CD4-positive, alpha-beta T cell treated with Interleukin-15 for 1 hour (primary cell): ENCODE measurements at places on chromosomes 1 and 21.

- no peak for DNase-seq
These were observed 63.7 kb downstream of the MATN1 start for GRCh38 chr1:30659702-30660101.

- no peak for DNase-seq
These were observed 79.0 kb downstream of the RASAL2 start for GRCh38 chr1:178172939-178173338.

- DNase-seq, result no peak
These were observed 56.7 kb upstream of the RAP1GAP start for GRCh38 chr1:21725748-21726392.

GRCh38 chr1:224266105-224266914 is 63.7 kb downstream of the NVL start:
- no peak for DNase-seq

- no peak for DNase-seq
These were observed 52.1 kb upstream of the ADARB1 start for GRCh38 chr21:45022348-45022675.

DNA sequence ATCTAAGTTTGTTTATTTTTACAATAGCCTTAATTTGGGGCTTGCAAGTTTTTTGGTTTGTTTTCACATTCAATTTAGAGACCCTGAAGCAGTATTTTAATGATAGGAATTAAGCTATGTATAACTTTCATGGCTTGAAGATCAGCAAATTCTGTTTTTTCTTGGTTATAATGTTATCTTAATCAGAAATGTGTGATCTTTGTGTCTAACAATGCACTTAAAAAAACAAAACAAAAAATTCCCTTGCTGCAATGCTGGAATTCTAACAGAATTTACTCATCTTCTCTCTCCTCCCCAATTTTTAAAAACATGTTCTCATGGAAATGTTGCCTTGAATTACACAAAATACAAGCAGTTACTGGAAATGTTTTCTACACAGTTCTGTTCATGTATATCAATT is 113.1 kb downstream of the OLFML2B start:
- no peak for DNase-seq

DNA sequence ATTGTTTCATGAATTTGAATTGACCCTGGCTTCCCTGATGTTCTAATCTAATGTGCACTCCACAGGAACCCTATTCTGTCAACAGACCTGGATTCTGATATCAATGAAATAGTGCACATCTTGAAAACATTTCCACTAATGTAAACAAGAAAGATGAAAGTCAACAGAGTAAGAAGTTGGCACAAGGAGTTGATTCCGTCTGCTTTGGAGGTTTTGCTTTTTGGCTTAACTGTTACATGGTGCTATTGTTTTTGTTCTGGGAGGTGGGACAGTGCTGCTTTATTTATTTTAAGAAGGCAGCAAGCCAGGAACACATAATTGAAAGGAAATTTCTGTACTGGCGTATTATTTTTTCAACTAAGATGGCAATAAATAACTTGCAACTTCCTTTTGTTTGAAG is 73.3 kb downstream of the LEPR start:
- no peak for DNase-seq

- no peak for DNase-seq
These were observed 27.8 kb upstream of the ZNF281 start for GRCh38 chr1:200437556-200438203.

DNA sequence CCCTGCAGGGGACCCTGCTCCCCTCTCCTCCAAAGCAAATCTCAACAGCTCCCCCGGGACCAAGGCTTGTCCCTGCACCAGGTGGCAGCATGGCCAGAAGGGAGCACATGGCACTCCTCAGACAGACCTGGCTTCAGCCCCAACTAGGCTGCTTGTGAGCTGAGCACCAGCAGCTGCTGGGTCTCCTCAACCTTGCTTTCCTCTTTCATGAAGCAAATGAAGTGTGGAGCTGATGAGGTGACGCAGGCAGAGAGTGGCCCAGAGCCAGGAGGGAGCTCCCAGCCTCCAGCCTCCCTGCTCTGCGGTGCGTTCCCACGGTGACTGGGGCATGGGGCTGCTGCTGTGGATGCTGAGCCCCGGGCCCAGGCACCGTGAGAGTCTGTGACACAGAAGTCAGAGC is 34.0 kb downstream of the MEGF6 start:
- no peak for DNase-seq

GRCh38 chr21:14120091-14120734 is 90.5 kb downstream of the LIPI start:
- no peak for DNase-seq

DNA sequence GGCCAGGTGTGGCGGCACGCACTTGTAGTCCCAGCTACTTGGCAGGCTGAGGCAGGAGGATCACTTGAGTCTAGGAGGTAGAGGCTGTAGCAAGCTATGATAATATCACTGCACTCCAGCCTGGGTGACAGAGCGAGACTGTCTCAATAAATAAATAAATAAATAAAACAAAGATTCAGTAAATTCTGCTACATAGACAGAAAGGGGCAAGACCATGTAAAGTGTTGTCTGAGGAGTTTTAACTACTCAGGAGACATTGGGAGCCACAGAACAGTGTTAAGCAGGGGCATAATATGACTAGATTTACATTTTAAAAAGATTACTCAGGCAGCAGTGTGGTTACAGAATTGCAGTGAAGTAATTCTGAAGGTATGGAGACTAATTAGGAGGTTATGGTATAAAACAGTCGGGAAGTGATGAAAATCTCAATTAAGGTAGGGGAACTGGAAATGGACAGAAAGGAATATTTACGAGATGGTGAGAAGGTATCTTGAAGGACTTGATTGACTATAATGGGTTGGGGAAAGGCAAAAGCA is 94.7 kb downstream of the ATP1B1 start:
- no peak for DNase-seq

- no peak for DNase-seq
These were observed 51.3 kb upstream of the PLA2G2C start for GRCh38 chr1:20237646-20238045.

- peak; percentile 37 for DNase-seq
These were observed 58.4 kb upstream of the SSBP3 start for GRCh38 chr1:54464477-54465146.

DNA sequence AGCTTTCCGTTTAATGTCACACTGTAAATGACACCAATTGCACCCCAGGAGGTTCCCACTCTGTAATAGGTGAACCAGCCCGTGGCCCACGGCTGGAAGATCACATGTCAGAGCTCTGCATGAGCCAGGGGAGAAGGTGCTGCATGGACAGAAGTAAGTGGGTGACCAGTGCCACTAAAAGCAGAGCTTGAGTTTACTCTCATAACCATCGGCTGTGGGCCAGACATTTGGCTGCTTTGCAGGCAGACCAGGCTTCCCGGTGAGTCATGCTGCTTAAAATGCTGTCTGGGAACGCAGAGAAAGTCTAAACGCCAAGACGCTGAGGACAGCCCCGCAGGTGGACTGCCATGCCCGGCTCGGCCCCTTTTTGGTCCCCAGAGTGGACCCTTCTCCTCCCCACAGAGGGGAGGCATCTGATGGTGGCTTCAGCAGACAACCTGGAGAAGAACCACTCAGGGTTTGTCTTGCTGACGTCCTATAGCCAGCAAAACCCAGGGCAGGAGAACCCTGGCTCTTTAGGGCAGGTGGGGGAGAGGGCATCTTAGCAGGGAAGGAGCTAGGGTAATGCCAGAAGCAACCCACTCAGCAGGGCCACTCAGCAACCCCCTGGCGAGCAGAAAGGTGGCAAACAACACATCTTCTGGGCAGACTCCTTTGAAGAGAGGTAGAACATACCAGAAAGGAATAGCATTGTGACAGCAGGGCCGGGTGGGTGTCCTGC is 7.3 kb downstream of the KIAA2013 start:
- no peak for DNase-seq
